Colonic mucosa (tissue), 4 donors: ENCODE measurements at places on chromosomes 13 and 19.

- DNase-seq = no peak
Observed at GRCh38 chr13:110877737-110878258, 37.1 kb downstream of the ANKRD10 start.

DNA sequence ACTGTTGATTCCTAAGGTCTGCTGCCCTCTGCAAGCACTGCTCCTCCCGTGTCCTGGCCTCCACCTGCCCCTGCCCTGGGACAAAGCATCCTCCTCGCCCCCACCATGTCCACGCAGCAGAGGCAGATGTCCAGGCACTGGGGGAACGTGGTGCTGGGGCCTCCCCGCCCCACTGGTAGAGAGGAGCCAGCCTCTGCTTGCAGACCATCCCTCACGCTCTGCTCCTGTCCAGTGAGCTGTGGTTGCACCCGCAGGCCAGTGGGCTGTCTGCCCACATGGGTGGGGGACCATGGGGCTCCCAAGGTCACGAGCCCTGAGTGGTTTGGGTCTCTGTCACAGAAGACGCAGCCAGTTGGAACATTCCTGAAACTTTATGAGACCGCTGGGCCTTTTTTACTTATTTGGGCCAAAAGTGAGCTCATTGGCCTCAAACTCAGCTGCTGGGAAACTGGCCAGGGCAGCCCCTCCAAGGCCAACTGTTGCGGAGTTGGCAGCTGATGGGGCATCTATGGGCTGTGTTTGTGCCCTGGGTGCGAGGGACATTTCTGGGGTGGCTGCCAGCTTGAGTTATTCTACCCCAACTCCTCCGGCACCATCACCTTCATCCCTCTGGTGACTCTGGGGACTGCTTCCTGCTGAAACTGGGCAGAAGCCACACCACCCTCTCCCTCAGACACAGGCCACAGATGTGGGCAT lies 64.8 kb upstream of the F7 start:
- DNase-seq = no peak

DNA sequence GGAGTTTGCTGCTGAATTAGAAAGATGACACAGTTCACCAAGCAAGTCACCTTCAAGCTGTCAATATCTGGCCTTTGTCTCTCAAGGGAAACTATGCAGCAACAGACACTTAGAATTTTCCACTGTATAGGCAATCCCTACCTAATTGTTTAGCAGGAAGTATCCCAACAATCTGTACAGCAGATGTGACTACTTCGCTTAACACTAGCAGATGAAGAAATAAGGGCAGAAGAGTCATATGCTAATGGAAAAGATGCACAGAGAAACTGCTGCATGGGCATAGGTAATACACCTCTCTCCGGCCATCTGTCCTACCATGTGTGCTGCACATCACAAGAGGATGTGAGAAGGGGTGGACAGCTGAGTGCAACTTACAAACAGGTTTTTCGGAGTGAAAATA lies 851.2 kb downstream of the PCDH9 start:
- no peak for DNase-seq

DNA sequence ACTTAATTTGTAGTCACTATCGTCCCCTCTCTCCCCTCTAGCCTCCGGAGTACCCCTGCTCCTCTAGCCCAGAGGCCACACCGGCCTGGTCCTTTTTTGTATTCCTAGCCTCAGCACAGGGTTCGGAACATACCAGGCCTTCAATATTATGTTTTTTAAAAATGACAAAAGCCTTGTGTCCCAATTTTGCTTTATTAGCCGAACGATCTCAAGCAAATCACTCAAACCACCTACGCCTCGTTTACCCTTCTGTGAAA lies 463 bp upstream of the POMP start:
- peak; percentile 22 for DNase-seq

DNA sequence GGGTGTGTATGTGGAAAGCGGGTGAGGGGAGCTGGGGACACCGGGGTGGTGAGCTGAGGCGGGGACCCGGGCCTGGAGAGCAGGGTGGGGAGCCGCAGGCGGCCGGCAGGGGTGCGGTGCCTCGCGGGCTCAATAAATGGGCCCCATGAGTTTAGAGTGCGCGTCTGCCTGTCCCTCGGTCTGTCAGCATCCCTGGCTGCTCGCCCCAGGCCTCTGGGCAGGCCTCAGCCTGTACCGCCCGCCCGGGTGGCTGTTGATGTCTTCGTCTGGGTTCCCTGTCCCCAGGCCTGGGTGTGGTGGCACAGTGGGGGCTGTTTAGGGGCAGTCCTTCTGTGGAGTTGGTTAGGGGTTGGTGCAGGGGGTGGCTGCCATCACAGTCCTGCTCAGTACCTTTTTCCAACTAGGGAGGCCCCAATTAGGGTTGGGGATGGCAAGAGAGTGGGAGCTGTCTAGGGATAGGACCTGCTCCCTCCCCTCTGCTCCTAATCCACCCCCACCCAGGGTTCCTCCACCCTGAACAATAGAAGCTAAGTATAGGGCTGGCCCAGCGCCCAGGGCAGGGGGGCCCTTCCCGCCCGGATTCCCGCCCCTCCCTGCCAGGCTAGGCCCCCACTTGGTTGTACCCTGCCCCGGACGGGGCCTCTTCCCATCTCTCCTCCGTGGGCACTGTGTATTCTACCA lies 12.2 kb downstream of the CIC start:
- peak; percentile 62 for DNase-seq

DNA sequence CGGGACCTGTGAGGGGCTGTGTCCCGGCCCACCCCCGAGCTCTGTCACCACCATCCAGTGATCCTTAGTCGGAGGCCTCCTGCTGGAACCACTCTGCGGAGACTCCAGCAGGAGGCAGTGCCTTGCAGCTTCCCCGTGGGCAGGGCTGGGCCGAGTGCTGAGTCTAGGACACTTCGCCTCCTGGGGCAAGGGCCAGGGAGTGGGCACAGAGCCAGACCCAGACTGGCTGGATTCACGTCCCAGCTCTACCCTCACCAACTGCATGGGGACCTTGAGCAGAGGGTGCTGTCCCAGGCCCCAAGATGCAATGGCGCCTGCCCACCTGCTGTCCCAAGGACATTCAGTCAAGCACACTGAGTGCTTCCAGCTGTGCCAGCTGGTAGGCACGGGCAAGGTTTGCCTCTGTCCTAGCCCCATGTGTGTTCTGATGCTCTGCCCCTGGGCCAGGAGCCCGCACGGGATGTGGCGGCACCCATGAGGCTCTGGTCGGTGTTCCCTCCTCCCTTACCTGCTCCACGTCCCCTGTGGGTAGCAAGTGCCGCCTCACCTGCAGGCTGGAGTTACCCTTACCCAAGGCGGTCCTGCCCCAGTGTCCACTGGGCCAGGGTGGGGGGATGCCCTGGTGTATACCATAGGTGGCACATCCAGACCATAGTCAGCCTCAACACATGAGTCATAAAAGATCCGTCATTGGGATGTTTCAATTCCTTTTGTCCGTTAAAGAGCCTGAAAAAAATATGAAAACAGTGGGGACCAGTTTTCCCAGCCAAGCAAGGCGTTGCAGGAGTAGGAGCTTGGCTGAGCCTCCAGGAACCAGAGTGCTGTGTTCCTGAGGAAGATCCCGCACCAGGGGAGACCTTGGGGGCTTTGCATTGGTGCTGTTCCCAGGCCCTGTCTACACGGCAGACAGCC lies 7.4 kb downstream of the FZR1 start:
- DNase-seq = no peak

GRCh38 chr19:461721-462551 lies 1.1 kb upstream of the SHC2 start:
- peak; percentile 72 for DNase-seq

- DNase-seq = no peak
Observed at GRCh38 chr13:31794452-31794851, 55.1 kb downstream of the RXFP2 start.

- DNase-seq = no peak
Observed at GRCh38 chr13:59166174-59166573, 997.6 kb downstream of the DIAPH3 start.

GRCh38 chr13:50873991-50874390 lies 30.5 kb upstream of the DLEU7 start:
- DNase-seq = no peak

DNA sequence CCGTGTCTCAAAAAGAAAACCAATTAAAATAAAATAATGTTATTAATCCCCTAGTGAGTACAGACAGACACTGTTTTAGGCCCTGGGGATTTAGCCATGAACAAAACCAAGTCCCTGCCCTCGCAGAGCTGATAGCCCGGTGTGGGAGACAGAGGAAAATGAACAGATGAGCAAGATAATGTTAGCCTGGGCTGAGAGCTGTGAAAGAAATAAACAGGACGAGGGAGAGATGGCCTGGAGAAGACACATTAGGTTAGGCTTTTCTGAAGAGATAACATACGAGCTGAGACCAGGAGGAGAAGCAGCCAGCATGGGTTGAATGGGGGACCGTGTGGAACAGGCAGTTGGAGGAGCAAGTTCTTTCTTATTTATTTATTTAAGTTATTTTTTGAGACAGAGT lies 9.0 kb downstream of the RELB start:
- no peak for DNase-seq

DNA sequence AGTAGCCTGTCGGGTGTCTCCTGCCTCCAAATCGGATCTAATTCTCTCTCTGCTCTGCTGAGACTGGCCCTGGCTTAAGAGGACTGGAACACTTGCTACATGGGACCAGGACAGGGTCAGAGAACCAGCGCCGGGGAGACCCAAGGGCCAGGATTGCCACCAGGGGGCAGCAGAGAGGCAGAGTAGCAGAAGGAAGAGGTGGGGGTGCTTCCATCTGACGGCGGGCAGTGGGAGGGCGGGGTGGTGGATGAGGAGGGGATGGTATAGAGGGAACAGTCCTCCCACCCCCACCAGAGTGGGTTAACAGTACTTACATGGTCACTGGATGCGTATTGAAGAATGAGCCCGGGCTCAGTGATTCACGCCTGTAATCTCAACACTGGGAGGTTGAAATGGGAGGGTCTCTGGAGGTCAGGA lies 11.9 kb downstream of the SELENOW start:
- DNase-seq = peak; percentile 87

DNA sequence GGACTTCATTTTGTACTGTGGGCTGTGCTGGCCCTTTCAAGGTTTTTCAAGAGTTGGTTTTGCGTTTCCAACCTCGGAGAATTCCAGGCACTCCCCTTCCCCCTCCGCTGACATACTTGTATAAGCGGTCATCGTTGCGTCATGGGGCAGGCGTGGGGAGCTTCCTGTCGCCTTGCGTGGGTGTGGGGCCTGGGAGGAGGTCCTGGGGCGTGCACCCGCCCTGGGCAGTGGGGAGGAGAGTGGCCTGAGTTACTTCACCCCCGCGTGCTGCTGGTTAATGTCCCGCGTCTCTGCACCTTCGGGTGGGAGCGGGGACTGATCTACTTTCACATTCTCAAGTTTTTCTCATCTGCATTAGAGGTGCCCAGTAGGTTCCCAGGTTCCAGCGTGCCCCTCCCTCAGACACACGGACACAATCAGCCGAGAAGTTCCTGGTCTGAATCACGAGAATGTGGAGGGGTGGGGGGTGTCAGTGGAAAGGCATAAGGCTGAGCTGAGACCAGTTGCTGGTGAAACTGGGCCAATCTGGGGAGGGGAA lies 4.1 kb downstream of the IER2 start:
- DNase-seq = peak; percentile 93

GRCh38 chr19:18290302-18291018 lies 9.0 kb upstream of the JUND start:
- DNase-seq = no peak

DNA sequence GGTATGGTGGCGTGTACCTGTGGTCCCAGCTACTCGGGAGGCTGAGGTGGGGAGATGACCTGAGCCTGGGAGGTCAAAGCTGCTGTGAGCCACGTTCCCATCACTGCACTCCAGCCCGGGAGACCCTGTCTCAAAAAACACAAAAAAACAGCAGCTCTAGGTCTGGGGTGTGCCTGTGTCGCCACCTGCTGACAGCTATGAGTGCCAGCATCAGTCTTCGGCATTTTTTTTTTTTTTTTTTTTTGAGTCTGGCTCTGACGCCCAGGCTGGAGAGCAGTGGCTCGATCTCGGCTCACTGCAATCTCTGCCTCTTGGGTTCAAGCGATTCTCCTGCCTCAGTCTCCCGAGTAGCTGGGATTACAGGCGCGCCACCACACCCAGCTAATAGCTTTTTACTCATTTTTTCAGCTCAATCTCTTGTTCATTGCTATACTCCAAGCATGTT lies 10.1 kb downstream of the AP2S1 start:
- no peak for DNase-seq

- no peak for DNase-seq
Observed at GRCh38 chr19:28221736-28222135, 991.2 kb downstream of the UQCRFS1 start.

DNA sequence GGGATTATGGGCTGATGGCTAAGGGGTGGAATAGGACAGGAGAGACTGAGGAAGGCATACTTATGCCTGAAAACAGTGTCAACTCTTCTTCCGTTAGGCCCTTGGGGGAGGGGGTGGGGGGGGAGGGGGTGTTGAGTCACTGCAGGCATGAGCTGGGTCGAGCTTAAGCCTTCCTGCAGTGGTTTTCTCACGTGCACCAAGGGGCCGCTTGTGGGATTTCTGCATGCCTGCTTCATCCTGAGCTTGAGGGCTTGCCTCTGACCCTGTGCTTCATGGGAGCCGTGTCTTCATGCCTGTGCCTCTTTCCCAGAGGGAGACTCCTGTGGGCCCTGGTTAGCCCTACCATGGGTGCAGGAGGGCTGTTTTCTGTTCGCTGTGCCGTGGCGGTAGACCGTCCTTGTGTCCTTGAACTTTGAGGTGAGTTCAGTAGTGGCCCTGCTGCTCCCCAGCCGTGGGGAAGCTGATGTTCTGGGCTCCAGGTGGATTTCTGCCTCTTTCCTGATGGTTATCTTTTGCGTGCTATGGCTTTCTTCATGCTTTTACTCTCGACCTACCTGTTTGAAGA lies 186.1 kb downstream of the PCCA start:
- DNase-seq = no peak

DNA sequence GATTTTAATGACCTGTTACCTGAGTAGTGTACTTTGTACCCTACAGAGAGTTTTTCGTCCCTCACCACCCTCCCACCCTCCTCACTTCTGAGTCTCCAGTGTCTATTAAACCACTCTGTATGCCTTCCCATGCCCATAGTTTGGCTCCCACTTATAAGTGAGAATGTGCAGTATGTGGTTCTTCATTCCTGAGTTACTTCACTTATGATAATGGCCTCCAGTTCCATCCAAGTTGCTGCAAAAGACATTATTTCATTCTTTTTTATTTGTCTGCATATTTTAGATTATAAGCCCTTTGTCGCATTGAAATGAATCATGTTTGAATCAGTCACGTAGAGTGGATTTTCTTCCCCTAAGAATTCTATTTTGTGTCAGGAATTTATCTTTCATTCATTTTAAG lies 12.2 kb upstream of the HTR2A start:
- no peak for DNase-seq
